Activated naive CD4-positive, alpha-beta T cell treated with anti-CD3 and anti-CD28 coated beads, Interleukin-2, amount 50 U/mL, for 16 hours (primary cell): ENCODE measurements at places on chromosomes 5 and 9.
A peak's percentile ranks its signal among the peaks of the same experiment; 100 is the strongest.

DNA sequence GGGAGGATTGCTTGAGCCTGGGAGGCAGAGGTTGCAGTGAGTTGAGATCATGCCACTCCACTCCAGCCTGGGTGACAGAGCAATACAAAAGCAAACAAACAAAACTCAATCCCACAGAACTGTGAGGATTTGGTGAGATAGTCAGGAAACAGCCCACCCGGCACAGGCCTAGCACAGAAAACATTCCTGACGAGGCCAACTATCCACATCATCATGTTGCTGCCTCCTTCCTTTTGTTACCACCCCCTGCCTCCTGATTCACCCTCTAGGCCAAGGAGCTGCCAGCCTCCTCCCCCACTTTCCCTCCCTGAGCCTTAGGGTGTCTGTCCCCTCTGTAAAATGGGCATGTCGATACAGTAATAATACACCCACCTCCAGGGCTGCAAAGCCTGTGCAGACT is 39.0 kb downstream of the STK10 start:
- no peak for DNase-seq

DNA sequence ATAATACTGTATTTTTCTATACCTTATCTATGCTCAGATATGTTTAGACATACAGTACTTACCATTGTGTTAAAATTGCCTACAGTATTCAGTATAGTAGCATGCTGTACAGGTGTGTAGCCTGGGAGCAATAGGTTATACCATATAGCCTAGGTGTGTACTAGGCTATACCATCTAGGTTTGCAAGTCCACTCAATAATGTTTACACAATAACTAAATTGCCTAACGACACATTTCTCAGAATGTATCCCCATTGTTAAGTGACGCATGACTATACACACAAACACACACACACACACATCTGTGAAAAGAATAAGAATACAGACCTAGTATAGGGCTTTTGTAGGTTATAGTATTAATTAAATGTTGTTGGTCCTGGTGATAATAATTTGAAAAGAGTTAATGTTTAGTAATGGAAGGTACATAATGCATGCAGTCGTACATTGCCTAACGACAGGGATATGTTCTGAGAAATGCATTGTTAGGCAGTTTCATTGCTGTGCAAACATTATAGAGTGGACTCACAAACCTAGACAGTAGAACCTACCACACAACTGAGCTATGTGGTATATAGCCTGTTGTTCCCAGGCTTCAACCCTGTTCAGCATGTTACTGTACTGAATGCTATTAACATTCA is 13.6 kb downstream of the TDRD7 start:
- no peak for DNase-seq

- no peak for DNase-seq
These were observed 219.3 kb downstream of the SMARCA2 start for GRCh38 chr9:2234371-2234893.

DNA sequence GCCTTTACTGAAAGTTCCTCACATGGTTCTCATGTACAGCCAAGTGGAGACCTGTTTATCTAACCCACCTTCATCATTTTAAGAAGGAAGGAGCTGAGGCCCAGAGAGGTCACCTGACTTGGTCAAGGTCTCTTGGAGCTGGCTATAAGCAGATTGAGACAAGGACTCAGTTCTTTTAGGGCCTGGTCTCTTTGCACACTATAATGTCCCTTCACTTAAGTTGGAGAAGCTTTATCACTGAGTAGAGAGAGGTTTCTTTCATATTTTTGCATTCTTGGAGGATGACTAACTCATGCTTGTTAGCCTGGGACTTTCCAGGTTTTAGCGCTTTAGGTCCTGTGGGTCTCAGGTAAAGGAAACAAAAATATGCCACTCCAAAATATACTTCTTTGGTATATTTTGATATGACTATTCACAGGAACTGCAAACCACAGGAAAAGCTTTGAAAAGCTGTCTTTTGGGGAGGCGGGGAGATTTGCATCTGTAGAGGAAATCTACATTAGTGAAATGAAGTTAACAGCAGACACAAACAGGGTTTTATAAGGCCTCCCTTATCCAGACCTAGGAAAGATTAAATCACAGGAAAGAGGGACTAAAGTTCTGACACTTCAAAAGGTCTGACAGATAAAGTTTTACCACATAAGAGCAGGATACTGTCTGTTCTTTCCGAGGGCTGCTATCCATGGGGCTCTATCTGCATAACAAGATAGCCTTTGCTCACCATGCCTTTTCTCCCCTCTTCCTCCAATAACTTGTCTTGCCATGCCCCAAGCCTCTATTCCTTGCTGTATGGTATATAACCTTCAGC is 95.8 kb upstream of the ANKRD55 start:
- peak; percentile 58 for DNase-seq

GRCh38 chr5:44663991-44664710 is 144.6 kb upstream of the MRPS30 start:
- no peak for DNase-seq
